Thyroid gland (tissue), 4 donors: ENCODE measurements at places on chromosomes 16 and 17.

DNA sequence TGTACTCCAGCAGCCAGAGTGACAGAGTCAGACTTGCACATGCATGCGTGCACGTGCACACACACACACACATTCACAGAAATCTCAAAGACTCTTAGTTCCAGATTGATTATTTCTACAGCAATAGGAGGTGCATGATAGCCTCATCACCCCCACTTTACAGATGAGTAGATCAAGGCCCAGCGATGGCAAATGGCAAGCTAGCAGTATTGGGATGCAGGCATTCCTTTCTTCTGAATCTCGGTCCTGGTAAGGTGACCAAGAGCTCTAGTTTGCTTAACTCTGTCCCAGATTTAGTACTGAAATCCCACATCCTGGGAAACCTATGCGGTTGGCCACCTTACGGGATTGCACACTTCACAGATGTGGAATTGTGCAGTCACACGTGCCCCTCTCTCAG, 38.6 kb downstream of the ITGAM start:
- no peak for DNase-seq

DNA sequence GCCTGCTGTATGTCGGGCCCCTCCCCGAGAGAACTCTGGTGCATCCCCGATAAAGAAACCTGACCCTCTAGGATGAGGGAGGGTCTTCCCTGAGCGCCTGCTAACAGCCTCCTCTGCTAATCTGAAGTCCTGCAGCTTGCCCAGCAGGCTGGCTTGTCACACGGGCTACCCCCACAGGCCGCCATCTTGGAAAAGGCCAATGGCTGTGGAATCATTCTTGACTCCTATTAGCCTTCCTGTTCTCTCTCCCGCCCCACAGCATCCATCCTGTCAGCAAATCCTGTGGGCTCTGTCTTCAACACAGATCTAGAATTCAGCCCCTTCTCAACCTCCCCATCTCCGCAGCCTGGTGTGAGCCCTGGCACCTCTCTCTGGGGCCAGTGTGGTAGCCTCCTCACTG, 12.0 kb downstream of the IL4R start:
- DNase-seq, result no peak

- peak; percentile 85 for DNase-seq
Measured at GRCh38 chr16:23206986-23207385, 24.4 kb downstream of the SCNN1G start.

DNA sequence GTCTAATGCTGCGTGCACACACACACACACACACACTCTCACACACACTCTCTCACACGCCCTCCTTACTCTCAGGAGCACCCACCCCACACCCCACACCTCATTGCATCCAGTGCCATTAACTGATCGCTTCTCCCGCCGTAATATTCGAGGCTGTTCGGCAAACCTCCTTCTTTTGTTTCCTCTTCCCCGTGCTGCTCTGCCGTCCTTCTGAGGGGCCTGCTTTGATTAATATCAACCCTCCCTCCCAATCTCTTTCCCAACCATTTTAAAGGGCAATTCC, 156.2 kb upstream of the TNRC6C start:
- DNase-seq, result no peak

GRCh38 chr17:50904518-50905459, 38.6 kb upstream of the TOB1 start:
- DNase-seq, result peak; percentile 96

- DNase-seq, result no peak
Measured at GRCh38 chr17:50076221-50076590, 18.9 kb upstream of the PDK2 start.

DNA sequence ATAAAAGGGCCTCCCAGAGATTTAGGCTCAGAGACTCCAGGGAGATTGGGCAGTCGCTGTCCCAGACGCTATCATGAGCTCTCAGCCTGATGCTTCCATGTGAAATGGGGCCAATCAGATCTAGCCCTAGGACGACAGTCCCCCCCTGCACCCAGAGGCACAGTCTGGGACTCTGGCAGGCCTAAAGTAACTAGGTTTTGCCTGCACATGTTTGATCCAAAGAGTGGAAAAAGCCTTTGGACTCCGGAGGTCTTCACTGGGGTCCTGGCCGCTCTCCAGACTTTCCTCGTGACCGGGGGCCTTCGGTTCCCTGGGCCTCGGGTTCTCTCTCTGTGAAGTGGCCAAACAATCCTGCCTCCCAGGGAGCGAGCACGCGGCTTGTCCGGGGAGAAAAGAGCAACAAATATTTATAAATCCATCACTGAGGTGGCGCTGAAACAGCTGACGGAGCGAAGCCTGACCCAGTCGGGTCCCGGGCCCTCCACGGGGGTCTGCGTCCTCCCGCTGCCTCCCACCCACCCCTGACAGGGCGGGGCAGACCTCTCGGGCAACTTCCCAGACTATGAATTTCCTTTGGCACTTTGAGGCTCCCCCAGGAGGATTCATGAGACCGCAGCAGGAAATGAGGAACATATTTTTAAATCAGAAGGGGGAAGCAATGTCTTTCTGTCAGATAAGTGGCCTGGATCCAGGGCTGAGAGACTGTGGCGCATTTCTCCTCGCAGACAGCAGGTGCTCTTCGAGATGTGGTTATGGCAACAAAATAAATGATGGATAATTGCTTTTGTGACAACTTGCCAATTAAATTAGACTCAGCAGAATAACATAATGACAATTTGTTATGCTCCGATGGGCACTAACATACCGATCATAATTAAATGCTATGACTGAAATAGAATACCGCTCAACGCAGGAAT, 38.9 kb downstream of the MRPS23 start:
- peak; percentile 46 for DNase-seq

- DNase-seq, result no peak
Measured at GRCh38 chr17:60240290-60240689, 90.5 kb downstream of the CA4 start.

DNA sequence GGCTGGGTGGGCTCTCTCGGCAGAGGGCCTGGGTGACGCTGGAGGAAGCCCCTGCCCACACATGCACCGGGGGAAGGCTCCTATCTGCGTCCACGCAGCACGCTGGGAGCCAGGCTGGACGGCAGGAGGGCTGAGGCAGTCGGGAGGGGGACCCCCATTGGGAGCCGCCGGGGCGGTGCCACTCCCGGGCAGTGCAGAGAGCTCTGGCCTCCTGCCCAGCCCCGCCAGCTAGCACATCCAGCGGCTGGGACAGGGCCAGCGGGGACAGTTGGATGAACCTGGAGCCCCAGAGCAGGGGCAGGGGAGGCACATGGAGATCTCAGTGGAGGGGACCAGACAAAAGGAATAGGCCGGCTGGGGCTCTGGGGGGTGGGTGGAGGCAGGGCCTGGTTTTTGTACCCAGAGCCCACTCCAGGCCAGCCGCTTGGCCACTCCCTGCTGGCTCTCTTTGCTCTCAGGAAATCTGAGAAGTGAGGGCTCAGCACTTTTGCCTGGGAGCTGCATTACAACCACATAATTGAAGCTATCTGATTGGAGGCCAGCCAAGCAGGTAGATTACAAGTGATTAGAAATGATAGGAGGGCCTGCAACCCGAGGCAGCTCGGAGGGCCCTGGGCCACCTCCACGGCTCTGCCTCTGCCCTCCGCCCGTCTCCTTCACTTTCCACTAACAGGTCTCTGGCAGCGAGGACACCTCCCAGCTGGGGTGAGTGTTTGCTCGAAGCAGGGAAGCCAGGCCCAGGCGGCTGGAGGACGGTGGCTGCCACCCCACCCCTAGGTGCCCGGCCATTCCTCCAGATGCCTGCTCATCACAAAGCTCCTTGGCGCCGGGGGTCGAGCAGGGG, 40.1 kb downstream of the ENGASE start:
- peak; percentile 90 for DNase-seq

- DNase-seq, result peak; percentile 21
Measured at GRCh38 chr17:81395600-81396277, 482 bp downstream of the BAHCC1 start.

DNA sequence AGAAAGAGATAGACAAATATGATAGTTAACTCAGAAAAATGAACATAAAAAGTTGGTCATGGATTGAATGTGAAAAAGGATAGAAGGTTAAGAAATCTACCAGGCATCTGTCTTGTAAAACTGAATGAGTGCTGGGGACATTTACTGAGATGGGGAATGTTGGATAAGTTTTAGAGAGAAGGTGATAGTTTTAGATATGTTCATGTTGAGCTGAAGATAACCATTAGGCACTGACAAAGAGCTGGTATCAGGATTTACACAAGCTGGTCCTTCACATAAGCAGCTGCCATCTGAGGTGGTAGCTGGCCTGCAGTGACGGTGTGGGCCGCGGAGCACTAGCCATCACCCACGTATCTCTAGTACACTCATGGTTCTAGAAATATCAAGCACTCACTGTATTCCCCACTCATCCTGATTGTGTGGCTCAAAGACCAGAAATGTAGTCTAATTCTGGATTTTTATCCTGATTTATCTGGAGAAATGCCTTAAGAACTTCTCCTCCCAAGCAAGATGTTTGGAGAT, 194.4 kb upstream of the KCNJ16 start:
- DNase-seq, result no peak

- DNase-seq, result no peak
Measured at GRCh38 chr16:4787068-4787467, 1.1 kb downstream of the SEPTIN12 start.

GRCh38 chr16:89981414-89981813, 32.9 kb downstream of the DEF8 start:
- no peak for DNase-seq

DNA sequence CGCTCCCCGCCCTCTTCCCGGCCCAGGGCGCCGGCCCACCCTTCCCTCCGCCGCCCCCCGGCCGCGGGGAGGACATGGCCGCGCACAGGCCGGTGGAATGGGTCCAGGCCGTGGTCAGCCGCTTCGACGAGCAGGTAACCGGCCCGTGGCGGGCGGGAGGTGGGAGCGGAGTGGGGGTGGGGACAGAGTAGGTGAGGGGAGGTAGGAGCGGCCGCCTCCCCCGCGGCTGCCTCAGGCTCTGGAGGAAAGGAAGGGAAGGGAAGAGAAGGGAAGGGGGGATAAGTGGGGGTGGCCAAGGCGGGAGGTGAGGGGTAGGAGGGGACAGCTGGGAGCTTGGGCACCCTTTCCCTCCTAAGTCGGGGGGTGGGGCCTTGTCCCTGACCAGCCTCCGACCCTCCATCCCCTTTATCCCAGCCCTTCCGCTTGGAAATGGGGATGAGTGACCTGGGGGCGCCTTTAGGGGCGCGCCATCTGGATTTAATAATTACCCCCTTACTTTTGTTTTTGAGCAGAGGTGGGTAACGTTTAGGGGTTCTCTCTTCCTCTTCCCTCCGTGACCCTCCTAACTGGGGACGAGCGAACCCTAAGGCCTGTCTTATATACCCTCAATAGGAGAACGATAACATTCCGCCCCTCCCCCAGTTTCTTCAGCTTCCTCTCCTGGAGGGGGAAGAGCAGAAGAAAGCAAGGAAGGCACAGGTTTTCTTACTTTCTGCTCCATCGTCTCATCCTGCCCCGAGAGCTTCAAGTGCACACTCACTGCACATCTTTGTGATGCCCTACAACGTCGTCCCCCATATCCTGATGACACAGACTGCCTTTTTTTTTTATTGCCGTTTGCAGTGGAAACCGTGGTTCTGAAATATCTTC, 694 bp downstream of the NF1 start:
- DNase-seq, result peak; percentile 81

DNA sequence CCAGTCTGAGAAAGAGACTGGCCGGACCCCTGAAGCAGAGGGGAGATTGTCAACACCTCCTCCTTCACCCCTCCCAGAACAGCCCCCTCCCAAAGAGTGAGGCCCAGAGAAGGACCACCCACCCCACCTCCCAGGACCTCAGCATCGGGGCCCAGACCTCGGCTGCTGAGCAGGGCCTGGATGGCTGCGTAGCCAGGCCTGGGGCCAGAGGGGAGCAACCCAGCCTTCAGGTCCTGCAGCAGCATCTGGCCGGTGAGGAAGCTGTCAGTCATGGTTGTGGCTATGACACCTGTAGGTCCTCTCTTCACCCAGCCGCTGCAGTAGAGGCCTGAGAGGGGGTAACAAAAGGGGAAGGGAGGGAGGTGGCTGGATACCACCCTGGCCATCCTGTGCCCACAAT, 3.2 kb upstream of the GRIN2C start:
- no peak for DNase-seq

- no peak for DNase-seq
Measured at GRCh38 chr16:4958510-4959438, 644 bp downstream of the SEC14L5 start.

GRCh38 chr16:4386451-4386805, 14.8 kb downstream of the VASN start:
- DNase-seq, result no peak

GRCh38 chr17:40278414-40278813, 9.3 kb upstream of the CDC6 start:
- no peak for DNase-seq

- DNase-seq, result no peak
Measured at GRCh38 chr16:4513086-4513860, 25.3 kb downstream of the CDIP1 start.

GRCh38 chr17:45889579-45889978, 4.8 kb upstream of the MAPT start:
- DNase-seq, result no peak

DNA sequence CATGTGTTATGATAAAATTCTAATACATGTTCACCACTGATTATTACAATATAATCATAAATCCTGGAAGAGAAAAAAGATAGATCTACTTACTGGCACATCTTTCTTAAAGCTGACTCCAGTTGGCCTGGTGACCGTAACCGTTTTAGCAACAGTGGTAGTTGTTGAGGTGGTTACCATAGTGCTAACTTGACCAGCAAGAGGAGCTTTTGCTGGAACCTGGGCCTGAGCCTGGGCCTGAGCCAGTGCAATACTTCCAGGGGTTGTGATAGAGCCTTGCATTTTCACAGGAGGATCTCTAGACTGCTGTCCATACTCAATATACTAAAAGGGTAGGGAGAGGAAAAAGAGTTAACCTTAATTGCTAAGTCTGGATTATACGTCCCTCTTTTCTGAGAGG, 36.2 kb downstream of the SETD6 start:
- DNase-seq, result no peak

- peak; percentile 40 for DNase-seq
Measured at GRCh38 chr17:35312790-35313711, 60.4 kb downstream of the SLFN11 start.

DNA sequence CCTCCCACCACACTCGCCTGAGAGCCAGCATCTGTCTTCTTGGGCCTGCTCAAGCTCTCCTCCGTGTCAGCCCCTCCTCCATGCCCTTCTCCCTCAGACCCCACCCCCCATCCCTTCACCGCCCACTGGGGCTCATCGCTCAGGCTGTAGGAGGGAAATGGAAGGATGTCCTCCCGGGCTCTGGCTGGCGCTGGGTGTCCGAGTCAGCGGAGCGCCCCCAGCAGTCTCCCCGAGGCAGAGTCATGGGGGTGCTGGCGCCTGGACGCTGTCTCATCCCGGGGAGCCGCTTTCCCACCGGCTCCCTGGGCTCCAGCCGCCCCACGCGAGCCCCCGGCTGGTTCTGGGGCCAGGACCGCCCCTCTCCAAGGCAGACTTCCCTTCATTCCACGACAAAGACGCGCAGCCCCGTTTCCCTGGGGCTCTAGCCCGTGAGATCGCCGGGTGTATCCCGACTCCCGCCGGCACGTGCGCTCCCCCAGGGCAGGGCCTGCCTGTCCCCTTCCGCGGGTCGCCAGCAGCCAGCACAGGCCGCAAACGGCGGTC, 428 bp upstream of the ANTKMT start:
- DNase-seq, result peak; percentile 30

- no peak for DNase-seq
Measured at GRCh38 chr16:65114527-65114926, 7.3 kb downstream of the CDH11 start.

GRCh38 chr17:18319604-18320256, 4.6 kb downstream of the SMCR8 start:
- no peak for DNase-seq
